ENCODE measurements at places on chromosomes 1 and 21. TPM values are rescaled to one million over a fixed set of nuclear protein-coding genes. Genes with fewer than 3 reads are reported as not detected.
A peak's percentile ranks its signal among the peaks of the same experiment; 100 is the strongest.

OR6K3 gene
- not detected for total RNA-seq

C1orf141 gene
- not detected for total RNA-seq

GORAB gene
- total RNA-seq = 16.7 TPM

PTPN22 gene
- total RNA-seq = 8.1 TPM

FMO4 gene
- total RNA-seq = 13.8 TPM

GRCh38 chr1:60895701-60896100 lies 186.7 kb upstream of the NFIA start:
- H3K36me3 ChIP-seq = no peaks in the 10 kb centered on the region
- H3K27me3 ChIP-seq = no peaks in the 10 kb centered on the region
- H3K4me3 ChIP-seq = no peak overlapping the region

GRCh38 chr1:21344750-21345443 lies 54.6 kb upstream of the ECE1 start:
- H3K36me3 ChIP-seq = no peaks in the 10 kb centered on the region
- DNase-seq = no peak
- H3K4me3 ChIP-seq = peak overlapping the region; percentile 92
- peaks cover 44% of the 10 kb centered on the region for H3K4me1 ChIP-seq

- H3K4me3 ChIP-seq = no peak overlapping the region
- no peaks in the 10 kb centered on the region for H3K27me3 ChIP-seq
- no peaks in the 10 kb centered on the region for H3K4me1 ChIP-seq
- no peaks in the 10 kb centered on the region for H3K36me3 ChIP-seq
Observed at GRCh38 chr1:89927049-89927448, 67.9 kb upstream of the ZNF326 start.

DNA sequence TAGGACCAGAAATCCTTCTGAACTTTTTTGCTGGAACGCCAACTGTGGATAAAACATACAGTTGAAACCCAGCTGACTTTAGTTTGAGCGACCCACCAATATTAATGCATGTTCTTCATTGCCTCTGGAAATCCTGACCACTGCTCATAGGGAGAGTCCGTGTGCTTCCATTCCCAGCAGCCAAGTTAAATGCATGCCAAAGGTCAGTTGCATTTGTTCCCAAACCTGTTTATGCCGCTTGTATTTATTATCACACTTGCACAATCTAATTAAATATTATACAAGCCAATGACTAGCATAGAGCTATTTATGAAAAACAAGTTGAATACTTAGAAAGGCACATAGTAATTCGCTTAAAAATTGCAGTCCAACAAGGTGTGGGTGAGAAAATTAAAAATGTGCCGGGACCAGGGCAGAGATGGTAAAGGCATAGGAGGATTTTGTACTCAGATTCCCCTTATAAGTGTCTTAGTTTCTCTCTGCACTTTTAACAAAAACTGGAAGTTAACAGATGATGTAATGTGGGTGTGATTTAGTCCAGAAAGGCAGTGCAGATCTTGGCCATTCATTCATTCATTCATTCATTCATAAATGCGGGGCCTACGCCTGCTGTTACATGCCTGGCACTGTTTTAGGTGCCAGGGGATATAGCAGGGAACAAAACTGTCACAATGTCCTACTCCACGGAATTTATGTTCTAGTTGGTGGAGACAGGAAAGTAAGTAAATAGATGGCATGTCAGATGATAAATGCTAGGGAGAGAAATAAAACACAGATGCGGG lies 99.7 kb downstream of the PRDM2 start:
- no peak overlapping the region for H3K4me3 ChIP-seq
- H3K4me1 ChIP-seq = no peaks in the 10 kb centered on the region
- no peak for DNase-seq
- no peak overlapping the region for H3K27ac ChIP-seq

DNA sequence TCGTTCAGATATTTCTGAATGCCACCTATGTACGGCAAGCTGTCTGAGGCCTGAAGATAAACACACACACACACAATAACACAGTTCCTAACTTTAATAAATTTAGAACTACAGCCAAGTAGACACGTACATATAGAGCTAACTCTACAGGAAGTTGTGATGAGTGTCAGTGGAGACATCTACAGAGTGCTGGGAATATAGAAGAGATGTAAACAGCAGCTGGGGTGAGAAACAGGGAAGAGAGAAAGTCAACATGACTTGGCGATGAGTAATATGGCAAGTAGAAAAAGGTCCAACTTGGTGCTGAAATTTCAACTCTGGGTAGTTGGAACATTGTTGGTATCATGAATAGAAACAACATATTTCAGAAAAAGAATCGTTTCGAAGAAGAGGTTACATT lies 206.5 kb downstream of the ZP4 start:
- no peak overlapping the region for H3K27ac ChIP-seq
- no peaks in the 10 kb centered on the region for H3K4me1 ChIP-seq
- no peaks in the 10 kb centered on the region for H3K36me3 ChIP-seq
- no peaks in the 10 kb centered on the region for H3K27me3 ChIP-seq
- DNase-seq = no peak

- H3K27me3 ChIP-seq = no peaks in the 10 kb centered on the region
- DNase-seq = no peak
- H3K27ac ChIP-seq = no peak overlapping the region
- H3K4me1 ChIP-seq = no peaks in the 10 kb centered on the region
Observed at GRCh38 chr1:158286941-158287346, 2.8 kb upstream of the CD1C start.

- DNase-seq = no peak
- no peaks in the 10 kb centered on the region for H3K36me3 ChIP-seq
- no peak overlapping the region for H3K4me3 ChIP-seq
- H3K27me3 ChIP-seq = no peaks in the 10 kb centered on the region
- no peak overlapping the region for H3K27ac ChIP-seq
- H3K4me1 ChIP-seq = no peaks in the 10 kb centered on the region
Observed at GRCh38 chr1:9809100-9809510, 14.7 kb downstream of the CLSTN1 start.

GRCh38 chr21:42747276-42747701 lies 93.9 kb downstream of the PDE9A start:
- no peaks in the 10 kb centered on the region for H3K36me3 ChIP-seq
- peaks cover 2% of the 10 kb centered on the region for H3K4me1 ChIP-seq

DNA sequence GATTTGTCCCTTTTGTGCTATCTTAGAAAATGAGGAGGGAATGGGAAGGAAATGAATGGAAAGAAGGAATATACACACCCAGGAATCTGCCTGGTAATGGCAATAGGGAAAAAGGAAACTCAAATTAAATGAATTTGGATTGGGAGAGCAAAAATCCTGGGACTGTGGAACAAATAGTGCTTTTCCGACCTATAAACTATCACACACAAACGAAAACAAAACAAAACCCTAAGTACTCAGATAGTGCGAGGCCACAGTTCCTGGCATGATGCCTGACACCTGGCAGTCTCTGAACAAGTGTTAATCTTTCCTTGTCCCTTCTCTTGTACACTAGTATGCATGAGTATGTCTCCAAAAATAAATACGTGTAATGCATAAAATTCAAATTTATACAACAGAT lies 319.8 kb upstream of the SPAG17 start:
- no peak overlapping the region for H3K4me3 ChIP-seq
- no peak overlapping the region for H3K27ac ChIP-seq
- no peaks in the 10 kb centered on the region for H3K36me3 ChIP-seq

DNA sequence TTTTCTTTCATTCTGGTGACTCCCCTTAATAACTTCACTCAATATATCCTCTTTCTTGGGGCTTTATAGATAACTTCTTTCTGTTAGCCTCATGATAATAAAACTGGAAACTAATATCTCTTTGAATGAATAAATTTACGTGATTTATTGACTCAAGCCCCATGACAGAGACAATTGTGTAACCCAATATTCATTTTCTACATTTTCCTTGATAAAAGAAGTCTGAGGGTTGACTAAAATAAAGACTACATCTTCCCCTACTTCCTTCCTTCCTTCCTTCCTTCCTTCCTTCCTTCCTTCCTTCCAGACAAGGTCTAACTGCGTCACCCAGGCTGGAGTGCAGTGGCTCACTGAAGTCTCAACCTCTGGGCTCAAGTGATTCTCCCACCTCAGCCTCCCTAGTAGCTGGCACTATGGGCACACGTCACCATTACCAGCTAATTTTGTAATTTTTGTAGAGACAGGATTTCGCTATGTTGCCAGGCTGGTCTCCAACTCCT lies 85.1 kb downstream of the CYYR1 start:
- H3K4me3 ChIP-seq = no peak overlapping the region
- H3K36me3 ChIP-seq = no peaks in the 10 kb centered on the region
- no peaks in the 10 kb centered on the region for H3K4me1 ChIP-seq
- no peak for DNase-seq

GRCh38 chr1:72693376-72693775 lies 411.0 kb upstream of the NEGR1 start:
- no peaks in the 10 kb centered on the region for H3K36me3 ChIP-seq
- H3K27ac ChIP-seq = no peak overlapping the region
- DNase-seq = no peak
- H3K4me3 ChIP-seq = no peak overlapping the region

- no peaks in the 10 kb centered on the region for H3K27me3 ChIP-seq
- H3K4me1 ChIP-seq = no peaks in the 10 kb centered on the region
- no peak overlapping the region for H3K27ac ChIP-seq
- H3K4me3 ChIP-seq = no peak overlapping the region
- H3K36me3 ChIP-seq = no peaks in the 10 kb centered on the region
Observed at GRCh38 chr1:228434689-228435088, 18.0 kb upstream of the TRIM17 start.

- no peaks in the 10 kb centered on the region for H3K36me3 ChIP-seq
- H3K4me1 ChIP-seq = peaks cover 17% of the 10 kb centered on the region
- no peak for DNase-seq
- no peaks in the 10 kb centered on the region for H3K27me3 ChIP-seq
- no peak overlapping the region for H3K4me3 ChIP-seq
- peak overlapping the region; percentile 37 for H3K27ac ChIP-seq
Observed at GRCh38 chr21:16473988-16474387, 744.2 kb downstream of the USP25 start.

DNA sequence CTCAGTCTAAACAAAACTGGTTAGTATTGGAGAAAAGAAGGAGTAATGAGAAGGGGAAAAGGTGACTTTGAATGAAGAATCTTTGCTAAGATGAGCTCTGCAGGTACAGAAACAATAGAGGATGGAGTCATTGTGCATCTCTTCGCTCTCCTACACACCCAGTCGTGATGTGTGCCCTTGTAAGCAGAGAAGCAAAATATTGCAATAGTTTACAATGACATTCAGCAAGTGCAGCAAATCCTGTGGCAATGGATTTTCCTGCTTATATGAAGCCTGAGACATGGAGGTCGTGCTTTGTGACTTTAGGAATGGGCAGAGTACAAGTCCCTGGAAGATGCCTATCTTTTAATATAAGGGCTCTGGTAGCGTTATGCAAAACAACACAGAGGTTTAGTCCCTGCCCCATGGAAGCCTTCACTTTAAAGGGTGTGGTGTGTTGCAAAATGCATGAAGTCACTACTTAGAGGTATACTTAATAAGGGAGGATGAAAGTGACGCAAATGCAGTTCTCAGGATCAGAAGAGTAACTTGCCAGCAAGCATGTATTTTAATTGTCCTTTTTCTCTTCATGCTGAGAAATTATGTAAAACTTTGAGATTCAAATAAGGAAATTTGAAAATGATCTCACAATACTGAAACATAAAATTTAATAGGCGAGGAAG lies 88.0 kb upstream of the IVNS1ABP start:
- H3K36me3 ChIP-seq = no peaks in the 10 kb centered on the region
- peaks cover 4% of the 10 kb centered on the region for H3K4me1 ChIP-seq
- DNase-seq = no peak
- H3K4me3 ChIP-seq = peak overlapping the region; percentile 55

GRCh38 chr1:119160409-119160808 lies 20.0 kb upstream of the WARS2 start:
- no peak overlapping the region for H3K4me3 ChIP-seq
- H3K27me3 ChIP-seq = no peaks in the 10 kb centered on the region
- peaks cover 3% of the 10 kb centered on the region for H3K36me3 ChIP-seq
- H3K27ac ChIP-seq = no peak overlapping the region
- no peak for DNase-seq

Measured in thoracic aorta (tissue), 2 donors.